ENCODE measurements at places on chromosomes 16 and 17. TPM values are rescaled to one million over a fixed set of nuclear protein-coding genes. Genes with fewer than 3 reads are reported as not detected.

DNA sequence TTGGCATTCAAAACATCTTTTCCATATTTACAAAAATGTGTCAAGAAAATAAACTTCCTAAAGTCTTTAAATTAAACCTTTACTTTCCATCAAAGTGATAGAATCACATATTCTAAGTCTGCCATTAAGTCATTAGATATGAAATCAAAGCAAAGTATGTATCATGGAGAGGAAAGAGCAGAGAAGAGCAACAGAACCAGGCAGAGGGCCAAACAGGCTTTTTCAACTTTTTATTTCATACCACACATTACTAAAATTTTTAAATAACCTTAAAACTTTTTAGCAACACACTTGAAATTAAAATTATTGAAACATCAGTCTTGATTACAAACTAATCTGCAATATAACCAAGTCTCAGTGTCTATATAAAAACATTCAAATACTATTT lies 13.8 kb downstream of the SIAH1 start:
- no peak overlapping the region for H3K4me3 ChIP-seq
- no peaks in the 10 kb centered on the region for H3K27me3 ChIP-seq
- no peak for DNase-seq
- peak overlapping the region; percentile 39 for H3K27ac ChIP-seq
- no peaks in the 10 kb centered on the region for H3K36me3 ChIP-seq

DNA sequence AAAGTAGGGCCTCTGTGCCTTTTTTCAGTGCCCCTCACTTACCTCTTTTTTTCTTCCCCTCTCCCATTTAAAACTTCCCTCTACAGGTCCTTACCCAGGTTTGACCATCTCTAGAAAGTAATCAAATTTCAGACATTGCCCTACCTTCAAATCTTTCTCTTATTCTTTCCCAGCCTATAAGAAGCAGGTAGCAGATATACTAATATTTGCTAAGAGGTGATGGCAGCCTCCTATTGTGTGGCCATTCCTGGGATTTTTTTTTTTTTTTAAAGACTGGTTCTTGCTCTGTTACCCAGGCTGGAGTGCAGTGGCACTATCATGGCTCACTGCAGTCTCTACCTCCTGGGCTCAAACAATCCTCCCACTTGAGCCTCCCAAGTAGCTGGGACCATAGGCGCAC lies 111.1 kb upstream of the HAS3 start:
- H3K36me3 ChIP-seq, result no peaks in the 10 kb centered on the region
- peak overlapping the region; percentile 28 for H3K4me3 ChIP-seq
- H3K4me1 ChIP-seq, result peaks cover 40% of the 10 kb centered on the region
- no peak for DNase-seq
- H3K27ac ChIP-seq, result peak overlapping the region; percentile 48

Gene TBC1D3H
- not detected for polyA plus RNA-seq

DNA sequence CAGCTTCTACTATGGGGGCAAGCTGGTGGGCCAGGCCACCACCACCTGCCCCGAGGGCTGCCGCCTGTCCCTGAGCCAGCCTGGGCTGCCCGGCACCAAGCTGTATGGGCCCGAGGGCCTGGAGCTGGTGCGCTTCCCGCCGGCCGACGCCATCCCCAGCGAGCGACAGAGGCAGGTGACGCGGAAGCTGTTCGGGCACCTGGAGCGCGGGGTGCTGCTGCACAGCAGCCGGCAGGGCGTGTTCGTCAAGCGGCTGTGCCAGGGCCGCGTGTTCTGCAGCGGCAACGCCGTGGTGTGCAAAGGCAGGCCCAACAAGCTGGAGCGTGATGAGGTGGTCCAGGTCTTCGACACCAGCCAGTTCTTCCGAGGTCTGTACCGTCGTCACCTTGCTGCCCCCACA lies 19.5 kb downstream of the IRF8 start:
- no peaks in the 10 kb centered on the region for H3K36me3 ChIP-seq
- no peaks in the 10 kb centered on the region for H3K4me1 ChIP-seq
- H3K27me3 ChIP-seq, result peaks cover 97% of the 10 kb centered on the region
- DNase-seq, result no peak
- H3K27ac ChIP-seq, result no peak overlapping the region

- no peaks in the 10 kb centered on the region for H3K27me3 ChIP-seq
- H3K36me3 ChIP-seq, result no peaks in the 10 kb centered on the region
- H3K4me1 ChIP-seq, result peaks cover 4% of the 10 kb centered on the region
- no peak for DNase-seq
These were observed 5.4 kb upstream of the CYLD start for GRCh38 chr16:50736448-50736847.

Gene MARCHF10
- 0.16 TPM for polyA plus RNA-seq

Gene RGS11
- polyA plus RNA-seq, result 10.0 TPM

Gene STX1B
- polyA plus RNA-seq, result 21.2 TPM

DNA sequence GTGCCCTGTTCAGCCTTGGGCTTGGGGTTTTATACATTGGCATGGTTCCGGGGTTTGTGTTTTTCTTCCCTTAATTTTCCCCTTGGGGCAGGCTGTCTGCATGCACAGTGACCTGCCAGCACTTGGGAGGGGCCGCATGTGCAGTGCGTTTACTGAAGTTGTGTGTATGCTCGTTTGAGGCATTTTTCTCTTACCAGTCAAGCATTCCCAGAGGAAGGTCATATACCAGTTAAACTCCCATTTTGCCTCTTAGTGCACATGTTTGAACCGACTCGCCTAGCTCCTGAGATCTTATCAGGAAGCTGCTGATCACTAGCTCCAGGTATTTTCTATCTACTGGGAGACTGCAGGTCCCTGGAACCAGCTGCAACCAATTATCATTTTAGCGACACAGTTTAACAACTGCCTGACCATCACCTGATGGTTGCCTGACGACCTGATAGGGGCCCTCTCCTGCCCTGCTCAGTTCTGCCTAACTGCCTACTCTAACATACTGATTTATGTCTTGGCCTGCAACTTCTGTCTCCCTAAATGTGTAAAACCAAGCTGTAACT lies 51.4 kb downstream of the MFSD11 start:
- no peak overlapping the region for H3K4me3 ChIP-seq
- peaks cover 15% of the 10 kb centered on the region for H3K4me1 ChIP-seq
- no peak overlapping the region for H3K27ac ChIP-seq
- DNase-seq, result peak; percentile 48

Gene TMEM100
- 1.7 TPM for polyA plus RNA-seq

GRCh38 chr17:80421381-80422090 lies 6.6 kb downstream of the ENDOV start:
- no peaks in the 10 kb centered on the region for H3K27me3 ChIP-seq
- DNase-seq, result peak; percentile 41
- no peak overlapping the region for H3K27ac ChIP-seq
- peaks cover 25% of the 10 kb centered on the region for H3K36me3 ChIP-seq

DNA sequence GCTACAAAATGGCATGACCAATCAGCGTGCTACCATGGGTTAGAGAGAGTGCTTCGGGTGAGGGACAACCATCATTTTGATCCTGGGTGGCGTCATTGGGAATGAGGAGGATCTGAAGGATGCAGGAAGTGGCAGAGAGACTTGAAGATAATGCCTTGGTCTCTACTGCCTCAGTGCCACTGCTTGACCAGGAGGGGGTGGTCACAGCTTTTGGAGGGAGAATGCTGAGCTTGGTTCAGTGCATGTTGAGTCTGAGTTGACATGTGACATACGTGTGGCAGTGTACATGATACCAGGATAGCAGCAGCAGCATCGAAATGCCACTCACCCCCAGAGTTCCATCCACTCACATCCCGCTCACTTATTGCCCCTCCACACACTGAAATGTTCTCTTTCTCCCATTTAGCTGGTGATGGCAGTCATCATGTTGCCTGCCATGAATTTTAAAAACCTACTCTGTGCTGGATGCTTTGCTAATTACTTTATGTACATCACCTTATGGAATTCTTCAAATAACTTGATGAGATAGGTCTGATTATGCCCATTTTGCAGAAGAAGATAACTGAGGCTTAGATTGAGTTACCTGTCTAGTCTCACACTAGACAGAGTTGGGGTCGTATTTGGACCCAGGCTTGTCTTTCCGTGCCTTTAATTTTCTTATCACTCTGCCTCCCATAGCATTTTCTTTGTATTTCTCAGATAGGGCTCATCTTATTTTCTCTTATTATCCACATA lies 36.7 kb downstream of the ARSG start:
- H3K27me3 ChIP-seq, result no peaks in the 10 kb centered on the region
- no peak overlapping the region for H3K4me3 ChIP-seq
- no peaks in the 10 kb centered on the region for H3K4me1 ChIP-seq

DNA sequence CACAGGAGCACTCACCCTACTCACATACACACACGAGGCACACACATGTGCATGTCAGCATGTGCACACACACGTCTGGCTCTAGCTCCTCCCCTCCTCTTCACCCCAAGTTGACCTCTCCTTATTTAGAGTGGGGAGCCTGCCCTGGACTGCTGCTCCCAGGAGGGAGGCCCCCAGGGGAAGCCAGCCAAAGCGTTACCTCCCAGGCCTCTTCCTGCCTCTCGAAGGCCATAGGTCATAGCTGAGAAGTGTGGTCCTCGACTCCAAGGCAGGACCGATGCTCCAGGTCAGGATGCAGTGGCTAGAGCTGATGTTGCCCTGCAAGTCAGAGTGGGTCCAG lies 18.8 kb downstream of the POLR3K start:
- H3K4me3 ChIP-seq, result no peak overlapping the region
- no peak for DNase-seq
- peaks cover 5% of the 10 kb centered on the region for H3K4me1 ChIP-seq
- H3K27ac ChIP-seq, result no peak overlapping the region
- H3K36me3 ChIP-seq, result no peaks in the 10 kb centered on the region
- no peaks in the 10 kb centered on the region for H3K27me3 ChIP-seq

DNA sequence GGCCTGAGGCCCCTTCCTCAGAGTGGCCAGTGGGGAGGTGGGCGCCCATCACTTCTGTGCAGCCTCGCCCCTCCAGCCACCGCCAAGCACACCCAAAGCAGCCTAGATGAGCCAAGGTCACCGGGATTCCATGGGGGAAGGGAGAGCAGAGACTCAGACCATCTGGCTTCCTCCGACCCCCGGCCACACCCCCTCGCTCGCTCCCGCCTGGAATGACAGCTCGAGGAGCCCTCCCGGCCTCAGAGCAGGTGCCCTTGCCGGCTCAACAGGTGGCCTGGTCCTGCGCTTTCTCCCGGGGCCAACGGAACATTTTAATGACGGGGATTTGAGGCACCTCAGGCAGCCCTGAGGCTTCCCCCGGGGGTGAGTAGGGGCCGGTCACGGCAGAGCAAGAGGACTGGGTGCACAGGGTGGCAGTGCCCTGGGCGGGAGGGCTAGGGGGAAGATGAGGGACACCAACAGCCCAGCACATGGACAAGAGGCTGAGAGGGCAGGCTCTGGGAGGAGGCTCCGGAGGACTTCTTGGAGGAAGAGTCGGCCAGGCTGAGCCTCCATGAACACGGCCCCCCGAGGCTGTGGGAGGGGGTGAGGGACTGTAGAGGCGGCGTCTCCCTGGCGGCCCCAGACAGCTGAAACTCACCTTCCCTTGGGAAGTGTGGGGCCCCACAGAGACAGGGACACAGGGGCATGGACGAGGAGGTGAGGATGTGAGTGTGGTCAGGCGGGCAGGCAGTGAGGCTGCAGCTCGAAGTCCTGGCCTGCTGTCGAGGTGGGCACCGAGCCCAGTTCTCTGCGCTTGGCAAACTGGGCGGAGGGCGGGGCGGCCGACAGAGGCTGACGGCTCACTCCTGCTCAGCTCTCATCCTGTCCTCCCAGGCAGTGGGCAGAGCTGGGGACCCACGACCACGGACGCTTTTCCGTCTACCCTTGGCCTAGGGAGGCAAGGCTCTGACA lies 12.5 kb upstream of the C1QTNF8 start:
- no peak overlapping the region for H3K4me3 ChIP-seq
- H3K27me3 ChIP-seq, result peaks cover 92% of the 10 kb centered on the region
- H3K4me1 ChIP-seq, result no peaks in the 10 kb centered on the region
- no peak for DNase-seq
- H3K27ac ChIP-seq, result no peak overlapping the region

- H3K27me3 ChIP-seq, result no peaks in the 10 kb centered on the region
- H3K36me3 ChIP-seq, result no peaks in the 10 kb centered on the region
- no peak for DNase-seq
- no peak overlapping the region for H3K27ac ChIP-seq
- H3K4me3 ChIP-seq, result no peak overlapping the region
These were observed 6.0 kb upstream of the CPD start for GRCh38 chr17:30372755-30373154.

GRCh38 chr17:49972486-49973270 lies 3.7 kb downstream of the DLX4 start:
- no peak for DNase-seq
- no peak overlapping the region for H3K4me3 ChIP-seq
- peaks cover 100% of the 10 kb centered on the region for H3K27me3 ChIP-seq
- no peaks in the 10 kb centered on the region for H3K4me1 ChIP-seq
- H3K27ac ChIP-seq, result no peak overlapping the region

- no peaks in the 10 kb centered on the region for H3K36me3 ChIP-seq
- H3K4me1 ChIP-seq, result peaks cover 9% of the 10 kb centered on the region
- no peak for DNase-seq
- H3K4me3 ChIP-seq, result no peak overlapping the region
- no peak overlapping the region for H3K27ac ChIP-seq
- no peaks in the 10 kb centered on the region for H3K27me3 ChIP-seq
These were observed 8.2 kb upstream of the MPRIP start for GRCh38 chr17:17034026-17034425.

Measured in SK-N-SH (cell line).